ENCODE measurements at places on chromosomes 1 and 21.

- no peak for DNase-seq
Observed at GRCh38 chr1:18861590-18861989, 2.1 kb upstream of the TAS1R2 start.

GRCh38 chr1:225814381-225814780, 4.5 kb downstream of the EPHX1 start:
- no peak for DNase-seq

DNA sequence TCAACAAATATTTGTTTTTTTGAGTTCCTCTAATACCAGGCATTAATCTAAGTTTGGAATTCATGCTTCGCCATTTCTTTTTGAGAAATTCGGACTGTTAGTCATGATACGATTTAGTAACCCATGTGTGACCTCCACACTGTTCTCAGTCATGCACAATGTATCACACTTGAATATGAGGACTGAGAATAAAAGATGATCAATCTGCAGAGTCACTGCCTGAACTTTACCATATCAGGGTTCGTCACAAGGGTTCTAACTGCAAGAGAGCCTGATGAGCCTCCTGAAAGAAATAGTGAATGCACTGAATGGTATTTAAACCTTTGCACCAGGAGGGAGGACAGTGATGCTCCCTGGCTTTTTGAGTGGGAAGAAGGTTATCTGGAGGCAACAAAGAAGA, 10.9 kb upstream of the FASLG start:
- no peak for DNase-seq

DNA sequence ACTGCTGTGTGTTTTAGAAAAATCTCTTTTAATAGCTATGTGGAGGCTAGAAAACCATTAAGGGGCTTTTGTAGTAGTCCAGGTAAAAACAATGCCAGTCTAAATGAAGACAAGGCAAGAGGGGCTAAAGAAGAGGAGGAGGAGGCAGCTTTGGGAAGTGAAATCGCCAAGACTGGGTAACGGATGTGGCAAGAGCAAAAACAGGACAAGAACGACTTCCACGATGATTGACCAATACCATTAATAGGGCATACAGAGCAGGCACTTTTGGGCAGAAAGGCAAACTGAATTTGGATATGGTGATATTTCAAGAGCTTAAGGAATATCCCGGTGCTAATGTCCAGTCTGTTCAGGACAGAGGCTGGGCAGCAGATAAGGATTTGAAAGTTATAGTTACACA, 22.0 kb downstream of the COA6 start:
- DNase-seq = no peak

DNA sequence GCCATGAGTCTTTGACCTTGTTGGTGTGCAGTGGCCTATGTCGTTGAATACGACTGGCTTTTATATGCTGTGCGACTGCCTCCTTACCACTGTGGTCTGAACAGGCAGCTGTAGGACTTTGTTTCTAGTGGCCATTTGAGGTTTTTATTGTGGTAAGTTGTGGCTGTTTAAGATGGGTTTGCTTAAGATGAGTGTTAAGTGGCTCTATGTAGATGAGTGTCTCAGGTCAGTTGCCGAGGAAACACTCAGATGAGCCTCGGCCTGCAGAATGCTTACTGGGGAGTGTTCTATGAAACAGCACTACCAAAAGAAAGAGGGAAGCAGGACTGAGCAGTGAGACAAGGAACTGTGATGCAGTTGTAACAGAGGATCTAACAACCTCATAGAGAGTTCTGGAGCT, 14.9 kb upstream of the CD1C start:
- no peak for DNase-seq

DNA sequence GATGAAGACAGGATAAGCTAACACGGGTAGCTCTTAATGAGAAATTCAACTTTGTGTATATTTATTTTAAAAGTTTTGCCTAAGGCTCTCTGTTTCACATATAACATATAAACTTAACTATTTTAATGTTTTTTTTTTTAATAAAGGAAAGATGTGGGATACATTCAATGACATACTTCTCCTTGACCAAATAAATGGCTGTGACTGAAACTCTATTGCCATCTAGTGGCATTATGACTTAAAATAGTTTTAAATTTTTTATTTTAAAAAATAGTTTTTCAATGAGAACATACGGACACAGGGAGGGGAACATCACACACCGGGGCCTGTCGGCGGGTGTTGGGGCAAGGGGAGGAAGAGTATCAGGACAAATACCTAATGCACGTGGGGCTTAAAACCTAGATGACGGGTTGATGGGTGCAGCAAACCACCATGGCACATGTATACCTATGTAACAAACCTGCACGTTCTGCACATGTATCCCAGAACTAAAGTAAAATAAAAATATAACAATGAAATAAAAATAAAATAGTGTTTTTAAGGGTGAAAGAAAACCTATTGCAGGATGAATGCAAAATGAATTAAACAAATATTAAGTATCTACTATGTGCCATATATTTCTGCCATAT, 83.4 kb downstream of the LYST start:
- DNase-seq = no peak

GRCh38 chr1:24317956-24318614, 1.1 kb upstream of the GRHL3 start:
- DNase-seq = no peak

DNA sequence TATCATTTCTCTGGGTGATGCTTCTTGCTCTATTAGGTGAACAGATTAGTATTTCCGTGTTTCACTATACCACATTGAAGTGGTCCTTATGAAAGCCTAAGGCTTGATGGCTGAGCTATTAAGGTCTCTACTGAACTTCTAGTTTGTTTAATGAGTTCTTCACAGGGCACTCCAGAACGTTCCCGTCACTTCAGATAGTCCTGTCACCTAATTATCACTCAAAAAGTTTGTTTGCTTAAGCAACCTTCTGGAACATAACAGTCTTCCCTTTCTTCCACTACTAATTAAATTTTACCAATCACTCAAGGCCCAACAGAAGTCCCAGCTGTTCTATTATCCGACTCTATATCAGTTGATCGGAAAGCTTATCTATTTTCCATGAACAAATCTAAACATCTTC, 104.6 kb upstream of the ZC3H11B start:
- no peak for DNase-seq

- DNase-seq = no peak
Observed at GRCh38 chr1:178513278-178513983, 522 bp downstream of the TEX35 start.

DNA sequence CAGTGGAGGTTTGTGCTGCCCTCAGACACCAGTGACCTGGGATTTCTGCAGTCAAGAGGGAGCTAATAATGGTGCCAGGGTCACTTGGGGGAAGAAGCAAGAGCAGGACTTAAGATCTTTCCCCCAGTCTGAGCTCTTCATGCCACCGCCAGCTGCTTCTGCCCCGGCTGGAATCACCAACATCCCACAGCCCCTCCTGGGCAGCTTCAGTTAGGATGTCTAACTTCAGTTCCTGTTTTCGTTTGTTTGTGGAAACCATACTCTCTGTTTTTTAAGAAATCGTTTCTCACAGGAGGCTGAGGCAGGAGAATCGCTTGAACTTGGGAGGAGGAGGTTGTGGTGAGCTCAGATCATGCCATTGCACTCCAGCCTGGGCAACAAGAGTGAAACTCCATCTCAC, 25.6 kb upstream of the PRDM2 start:
- no peak for DNase-seq

GRCh38 chr1:57959531-57960241, 535.8 kb upstream of the DAB1 start:
- no peak for DNase-seq

DNA sequence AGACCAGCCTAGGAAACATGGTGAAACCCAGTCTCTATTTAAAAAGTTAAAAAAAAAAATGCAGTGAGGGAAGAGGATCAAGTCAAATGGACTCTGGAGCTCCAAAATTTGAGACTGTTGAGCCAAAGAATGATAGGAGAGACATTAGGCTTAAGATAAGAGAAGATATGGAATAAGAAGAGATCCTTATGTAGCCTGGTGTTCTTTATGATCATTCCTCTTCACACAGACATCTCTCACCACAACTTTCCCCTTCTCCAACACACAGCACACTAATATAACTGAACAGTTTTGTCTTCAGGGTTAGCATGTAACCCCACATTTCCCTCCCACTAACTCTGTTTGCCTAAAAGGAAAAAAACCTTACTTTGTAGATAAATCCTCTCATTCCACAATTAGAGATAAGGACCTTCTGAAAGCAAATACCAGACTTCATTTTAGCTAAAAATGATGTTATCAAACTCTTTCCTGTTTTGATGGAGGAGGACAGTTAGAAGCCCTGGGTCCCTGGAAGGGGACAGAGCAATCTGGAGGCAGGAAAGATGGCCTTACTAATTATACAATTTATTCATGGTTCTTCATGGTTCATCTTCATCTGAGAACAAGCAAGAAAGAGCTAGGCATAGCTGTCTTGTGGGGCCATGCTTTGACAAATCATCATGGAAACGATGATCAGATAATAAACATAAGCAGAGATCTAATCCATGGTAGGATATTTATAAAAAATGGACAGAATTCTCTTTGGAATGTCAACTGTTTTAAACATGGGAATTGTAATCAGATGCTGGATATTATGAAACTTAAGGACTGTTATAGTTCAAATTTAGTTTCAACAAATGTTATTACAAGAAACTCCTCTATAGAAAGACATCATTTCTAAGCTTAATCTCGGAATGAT, 96.7 kb upstream of the S1PR1 start:
- DNase-seq = no peak

DNA sequence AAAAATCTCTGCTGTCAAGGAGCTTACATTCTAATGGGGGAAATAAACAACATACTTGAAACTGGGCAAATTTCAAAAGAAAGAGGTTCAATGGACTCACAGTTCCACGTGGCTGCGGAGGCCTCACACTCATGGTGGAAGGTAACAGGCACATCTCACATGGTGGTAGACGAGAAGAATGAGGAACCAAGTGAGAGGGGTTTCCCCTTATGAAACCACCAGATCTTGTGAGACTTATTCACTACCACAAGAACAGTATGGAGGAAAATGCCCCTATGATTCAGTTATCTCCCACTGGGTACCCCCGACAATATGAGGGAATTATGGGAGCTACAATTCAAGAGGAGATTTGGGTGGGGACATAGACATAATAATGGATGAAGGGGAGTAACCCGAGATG, 226.4 kb downstream of the ZP4 start:
- DNase-seq = no peak

- DNase-seq = no peak
Observed at GRCh38 chr1:152392909-152393308, 21.2 kb downstream of the CRNN start.

DNA sequence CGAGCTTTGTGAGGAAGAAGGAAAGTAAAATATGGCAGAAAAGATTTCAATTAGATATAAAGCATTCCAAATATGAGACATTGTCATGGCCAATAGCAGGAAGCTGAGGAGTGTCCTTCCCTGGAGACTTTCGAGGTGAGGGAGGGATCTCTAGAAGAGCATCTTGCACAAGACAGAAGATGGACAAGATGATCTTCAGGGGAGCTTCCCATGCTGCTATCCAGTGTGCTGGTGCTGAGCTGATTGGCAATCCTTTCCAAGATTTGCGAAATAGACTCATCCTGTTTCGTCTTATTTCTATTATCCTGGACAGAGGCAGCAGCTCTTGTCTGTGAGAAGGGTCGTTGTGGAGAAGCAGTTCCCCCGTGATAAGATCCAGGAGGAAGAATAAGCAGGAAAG, 342.0 kb upstream of the CAMK1G start:
- DNase-seq = no peak

GRCh38 chr1:207818971-207819451, 67.2 kb downstream of the CD46 start:
- no peak for DNase-seq

DNA sequence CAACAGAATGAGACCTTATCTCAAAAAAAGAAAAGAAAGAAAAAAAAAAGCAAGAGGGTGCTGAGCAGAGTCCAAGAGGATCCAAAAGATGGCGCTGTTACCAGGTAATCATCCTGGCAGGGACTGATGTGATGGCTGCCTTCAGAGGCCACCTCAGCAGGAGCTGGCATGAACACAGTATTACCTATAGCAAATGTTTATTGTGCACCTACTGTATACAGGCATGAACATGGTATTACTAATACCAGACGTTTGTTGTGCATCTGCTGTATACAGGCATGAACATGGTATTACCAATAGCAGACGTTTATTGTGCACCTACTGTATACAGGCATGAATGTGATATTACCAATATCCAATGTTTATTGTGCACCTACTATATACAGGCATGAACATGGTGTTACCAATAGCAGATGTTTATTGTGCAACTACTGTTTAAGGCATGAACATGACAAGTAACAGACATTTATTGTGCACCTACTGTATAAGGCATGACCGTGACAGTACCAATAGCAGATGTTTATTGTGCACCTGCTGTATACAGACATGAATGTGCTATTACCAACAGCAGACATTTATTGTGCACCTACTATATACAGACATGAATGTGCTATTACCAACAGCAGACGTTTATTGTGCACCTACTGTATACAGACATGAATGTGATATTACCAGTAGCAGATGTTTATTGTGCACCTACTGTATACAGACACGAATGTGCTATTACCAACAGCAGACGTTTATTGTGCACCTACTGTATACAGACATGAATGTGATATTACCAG, 115.1 kb upstream of the TMEM51 start:
- DNase-seq = no peak

DNA sequence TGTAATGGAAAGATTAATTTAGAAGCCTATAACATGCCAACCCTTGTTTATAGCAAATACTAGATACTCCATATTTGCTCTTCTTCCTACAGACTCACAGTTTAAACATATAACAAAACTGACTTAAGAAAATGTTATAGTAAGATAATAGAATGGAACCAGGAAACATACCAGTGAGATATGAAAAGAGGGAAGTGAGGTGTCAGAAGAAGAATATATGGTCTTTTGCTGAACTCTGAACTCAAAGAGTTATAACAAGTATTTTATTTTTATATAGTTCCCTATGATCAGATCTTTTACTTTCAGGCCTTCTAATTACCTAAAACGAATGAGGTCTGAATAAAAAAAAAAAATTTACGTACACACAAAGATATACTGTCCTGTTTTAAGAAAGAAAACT, 20.9 kb downstream of the TMED5 start:
- DNase-seq = no peak

- no peak for DNase-seq
Observed at GRCh38 chr1:60990714-60991090, 91.7 kb upstream of the NFIA start.

- no peak for DNase-seq
Observed at GRCh38 chr1:173424143-173424542, 53.0 kb upstream of the PRDX6 start.

Measured in right forelimb (tissue), 1 donor.